ENCODE measurements at places on chromosomes 13 and 19.

- no peak for DNase-seq
Measured at GRCh38 chr13:112905619-112905989, 63.4 kb upstream of the MCF2L start.

- DNase-seq, result peak; percentile 39
Measured at GRCh38 chr13:52128714-52129700, at the start of gene NEK5. TSS of gene NEK5 (minus strand) at chr13:52129073. CDS start at chr13:52127482, 1,591 bp downstream.

GRCh38 chr19:7640803-7641202 lies 3.9 kb downstream of the STXBP2 start:
- DNase-seq, result no peak

DNA sequence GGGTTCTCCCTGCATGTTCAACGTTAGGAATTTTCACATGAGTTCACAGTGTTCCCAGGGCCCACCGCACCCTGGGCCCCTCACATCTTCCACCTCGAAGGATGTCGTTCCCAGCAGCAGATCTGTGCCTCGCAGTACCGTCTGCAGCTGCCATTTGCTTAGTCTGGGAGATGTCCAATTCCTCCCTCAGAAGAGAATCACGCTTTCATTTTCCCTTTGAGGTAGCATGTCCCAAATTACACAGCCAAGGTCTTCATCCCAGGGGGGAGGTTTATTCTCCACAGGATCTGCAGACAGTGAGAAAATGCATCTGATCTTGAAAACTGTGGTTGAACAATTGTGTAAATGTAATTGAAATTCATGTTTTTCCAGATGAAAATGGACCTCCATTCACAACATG lies 150.2 kb downstream of the DCT start:
- no peak for DNase-seq

GRCh38 chr13:61592489-61592888 lies 176.8 kb upstream of the PCDH20 start:
- no peak for DNase-seq

GRCh38 chr13:30759748-30760147 lies 24.4 kb downstream of the ALOX5AP start:
- DNase-seq, result no peak

- DNase-seq, result no peak
Measured at GRCh38 chr19:58380037-58380661, 681 bp downstream of the ZNF837 start.
